ENCODE measurements at places on chromosomes 5 and 9. TPM values are rescaled to one million over a fixed set of nuclear protein-coding genes. Genes with fewer than 3 reads are reported as not detected.

The ADAMTS6 gene
- 7.5 TPM for polyA plus RNA-seq

DNA sequence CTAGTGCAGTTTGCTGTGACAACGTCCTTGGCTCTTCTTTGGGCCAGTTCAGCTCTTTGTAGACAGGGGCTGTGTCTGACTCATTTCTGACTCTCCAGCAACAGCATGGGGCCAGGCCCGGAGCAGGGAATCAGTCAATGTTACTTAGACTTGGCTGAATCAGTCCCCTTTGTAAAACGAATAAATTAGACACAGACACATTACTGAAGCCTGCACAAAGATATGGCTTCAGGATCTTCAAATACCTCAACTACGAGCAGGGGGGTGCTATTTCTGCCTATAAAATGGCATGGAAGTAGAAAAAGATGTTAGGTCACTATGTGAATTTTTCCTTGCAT, 204.7 kb downstream of the TTLL11 start:
- peak; percentile 63 for DNase-seq

DNA sequence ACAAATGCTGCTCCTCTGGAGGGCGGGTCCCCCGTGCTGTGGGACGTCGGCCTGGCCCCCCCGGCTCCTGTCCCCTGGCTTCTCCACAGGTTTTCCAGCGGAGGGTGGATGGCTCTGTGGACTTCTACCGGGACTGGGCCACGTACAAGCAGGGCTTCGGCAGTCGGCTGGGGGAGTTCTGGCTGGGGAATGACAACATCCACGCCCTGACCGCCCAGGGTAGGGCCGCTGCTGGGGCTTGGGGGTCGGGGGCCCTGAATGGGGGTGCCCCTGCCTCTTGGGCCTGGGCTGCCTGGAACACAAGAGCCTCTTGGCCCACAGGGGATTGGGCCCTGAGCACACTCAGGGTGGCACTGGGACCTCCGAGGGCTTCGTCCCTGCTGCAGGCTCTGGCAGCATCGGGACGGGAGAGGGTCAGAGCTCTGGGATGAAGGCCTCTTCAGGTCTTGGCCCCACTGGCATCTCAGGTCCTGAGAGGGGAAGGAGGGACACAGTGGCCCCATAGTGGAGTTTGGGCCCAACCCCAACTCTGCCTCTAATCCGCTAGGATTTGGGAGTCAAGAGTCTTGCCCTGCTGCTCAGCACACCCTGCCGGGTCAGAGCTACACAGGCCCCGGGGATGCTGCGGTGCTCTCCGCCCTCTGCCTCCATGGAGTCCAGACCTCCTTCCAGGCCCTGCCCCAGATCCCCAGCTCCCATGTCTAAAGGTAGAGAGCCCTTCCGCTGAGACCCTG, 5.2 kb downstream of the FCN2 start:
- DNase-seq, result no peak

DNA sequence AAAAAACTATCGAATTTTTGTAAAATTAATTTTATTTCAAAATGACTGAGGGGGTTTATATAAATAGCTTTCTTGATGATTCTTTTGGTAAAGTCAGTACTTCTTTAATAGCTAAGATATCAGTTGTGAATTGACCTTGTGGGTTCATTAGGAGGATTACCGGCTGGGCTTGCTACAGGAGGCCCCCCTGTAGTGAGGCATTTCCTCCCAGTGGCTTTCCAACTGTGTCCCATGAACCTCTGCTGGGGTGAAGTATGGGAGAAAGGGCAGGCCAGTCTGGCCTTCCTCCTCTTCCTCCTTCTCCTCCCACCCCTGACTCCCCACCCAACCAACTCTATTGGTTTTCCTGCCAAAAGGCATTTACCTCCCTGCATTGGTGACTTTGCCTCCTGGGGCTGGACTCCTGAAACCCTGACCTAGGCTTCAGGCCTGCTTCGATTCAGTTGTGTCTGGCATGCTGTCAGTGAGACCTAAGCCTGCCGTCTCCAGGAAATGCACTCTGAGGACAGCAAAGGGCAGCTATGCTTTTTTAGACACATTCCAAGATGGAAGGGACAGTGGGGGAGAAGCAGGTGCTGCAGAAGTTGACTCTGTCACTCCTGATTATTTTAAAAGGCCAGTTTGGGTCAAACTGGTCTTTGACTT, 144.8 kb downstream of the HSPA4 start:
- DNase-seq, result no peak

GRCh38 chr9:130234340-130235260, 31.0 kb upstream of the HMCN2 start:
- peak; percentile 51 for DNase-seq

DNA sequence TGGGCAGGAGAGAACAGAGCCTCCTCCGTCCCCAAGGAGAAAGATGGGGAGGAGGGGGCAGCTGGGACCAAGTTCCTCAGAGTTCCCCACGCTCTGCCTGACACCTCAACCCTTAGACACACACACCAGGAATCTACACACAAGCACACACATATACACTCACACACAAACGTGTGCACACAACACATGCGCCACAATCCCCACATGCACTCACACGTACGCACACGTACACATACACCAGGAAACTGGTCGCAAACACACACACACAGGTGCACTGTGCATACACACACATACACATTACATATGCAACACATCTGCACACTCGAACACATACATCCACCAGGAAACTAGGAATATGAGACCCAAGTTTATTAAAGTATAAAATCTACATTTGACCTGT, 50.4 kb downstream of the ROR2 start:
- no peak for DNase-seq

DNA sequence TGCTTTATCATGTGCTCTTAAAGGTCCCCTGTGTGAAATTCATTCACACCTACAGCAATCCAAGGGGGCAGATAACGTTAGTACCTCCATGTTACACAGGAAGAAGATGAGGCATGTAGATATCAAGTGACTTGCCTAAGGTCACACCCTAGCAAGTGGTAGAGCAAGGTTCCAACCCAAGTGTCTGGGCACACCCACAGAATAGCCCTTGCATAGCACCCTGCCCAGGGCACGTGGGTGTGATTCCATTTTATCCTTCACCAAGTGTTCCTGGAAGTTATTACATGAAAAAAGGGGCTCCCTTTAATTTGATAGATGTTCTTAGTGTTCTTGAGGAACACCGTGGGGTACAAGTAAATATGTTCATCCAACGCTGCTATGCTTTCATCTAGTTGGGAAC, 4.9 kb downstream of the TMEM171 start:
- DNase-seq, result no peak

The GTF2H2 gene
- polyA plus RNA-seq, result 17.0 TPM

The CDH9 gene
- not detected for polyA plus RNA-seq

The CXCL14 gene
- not detected for polyA plus RNA-seq

The INSL6 gene
- polyA plus RNA-seq, result not detected

DNA sequence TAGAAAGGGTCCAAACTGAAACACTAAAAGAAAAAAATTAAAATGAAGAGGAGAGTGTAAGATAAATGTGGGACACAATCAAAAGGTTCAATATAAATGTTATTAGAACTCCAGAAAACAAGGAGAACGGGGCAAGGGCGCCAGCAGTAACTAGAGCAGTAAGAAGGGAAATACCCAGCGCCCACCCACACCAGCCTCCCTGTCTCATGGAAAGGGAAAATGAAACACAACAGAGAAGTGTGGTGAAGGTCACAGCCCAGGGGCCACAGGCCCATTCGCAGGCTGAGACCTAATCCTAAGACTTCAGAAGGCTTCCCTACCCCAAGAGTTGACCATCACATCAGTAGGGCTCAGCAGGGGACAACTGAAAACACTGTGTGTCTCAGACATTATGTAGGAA, 45.8 kb upstream of the CLK4 start:
- DNase-seq, result no peak

GRCh38 chr9:38164659-38165221, 95.7 kb upstream of the SHB start:
- no peak for DNase-seq
